ENCODE measurements at places on chromosomes 2 and 18.
A peak's percentile ranks its signal among the peaks of the same experiment; 100 is the strongest.

GRCh38 chr2:216206821-216207220 lies 97.7 kb downstream of the XRCC5 start:
- no peak for DNase-seq

GRCh38 chr18:27181726-27182125 lies 3.4 kb downstream of the CHST9 start:
- no peak for DNase-seq

GRCh38 chr2:14535156-14535555 lies 97.4 kb upstream of the LRATD1 start:
- DNase-seq: no peak

- no peak for DNase-seq
Measured at GRCh38 chr2:227439214-227439613, 32.7 kb upstream of the AGFG1 start.

DNA sequence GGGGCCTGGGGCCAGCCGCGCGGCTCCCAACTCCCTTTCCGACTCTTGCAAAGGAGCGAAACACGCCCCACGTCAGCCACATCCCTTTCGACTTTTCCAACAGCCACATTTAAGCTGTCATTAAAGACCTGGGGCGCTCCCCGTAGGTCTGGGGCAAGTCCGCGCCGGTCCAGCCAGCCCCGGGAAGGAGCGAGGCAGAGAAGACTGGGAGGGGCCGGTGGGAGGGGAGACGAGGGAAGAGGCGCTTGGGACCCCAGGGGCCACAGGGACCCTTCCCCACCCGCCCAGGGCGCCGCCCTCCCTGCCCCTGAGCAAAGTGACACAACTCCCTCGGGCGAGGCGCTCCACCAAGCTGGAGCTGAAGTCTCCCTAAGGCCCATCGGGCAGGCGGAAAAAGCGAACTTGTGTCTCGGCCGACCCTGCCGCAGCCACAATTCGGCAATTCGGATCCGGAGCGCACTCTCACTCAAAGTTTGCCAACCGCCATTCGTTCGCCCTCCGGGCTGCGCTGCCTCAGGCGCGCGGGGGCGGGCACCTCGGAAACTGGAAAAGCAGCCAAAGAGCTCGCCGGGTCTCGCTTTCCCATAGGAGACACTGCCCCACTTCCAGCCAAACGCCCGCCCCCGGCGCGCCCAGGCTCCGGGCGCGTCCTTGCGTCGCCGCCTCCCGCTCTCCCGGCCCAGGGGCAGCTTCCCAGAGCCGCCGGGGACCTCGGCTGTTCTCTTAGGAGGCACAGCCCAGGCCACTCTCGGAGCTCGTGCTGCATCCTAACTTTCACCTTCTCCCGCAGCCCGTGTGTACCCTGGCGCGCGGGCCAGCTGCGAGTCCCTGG lies 1.1 kb upstream of the KCTD1 start:
- DNase-seq: peak; percentile 27

DNA sequence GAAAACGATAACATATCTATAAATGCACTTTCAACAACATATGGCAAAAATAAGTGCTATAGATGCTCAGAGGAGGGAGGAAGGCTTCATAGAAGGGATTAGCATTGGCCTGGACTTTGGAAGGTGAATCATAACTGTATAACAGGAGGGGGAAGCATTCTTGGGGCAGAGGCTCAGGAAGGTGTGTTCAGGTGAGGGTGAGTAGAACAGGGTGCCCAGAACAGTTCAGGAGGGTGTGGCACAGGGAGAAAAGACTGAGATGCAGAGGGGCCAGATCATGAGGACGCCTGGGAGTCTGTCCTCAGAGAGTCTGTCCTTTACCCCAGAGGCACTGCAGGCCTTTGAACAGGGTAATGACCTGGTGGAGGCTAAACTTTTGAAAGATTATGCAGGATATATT lies 29.3 kb upstream of the MEP1B start:
- DNase-seq: no peak

DNA sequence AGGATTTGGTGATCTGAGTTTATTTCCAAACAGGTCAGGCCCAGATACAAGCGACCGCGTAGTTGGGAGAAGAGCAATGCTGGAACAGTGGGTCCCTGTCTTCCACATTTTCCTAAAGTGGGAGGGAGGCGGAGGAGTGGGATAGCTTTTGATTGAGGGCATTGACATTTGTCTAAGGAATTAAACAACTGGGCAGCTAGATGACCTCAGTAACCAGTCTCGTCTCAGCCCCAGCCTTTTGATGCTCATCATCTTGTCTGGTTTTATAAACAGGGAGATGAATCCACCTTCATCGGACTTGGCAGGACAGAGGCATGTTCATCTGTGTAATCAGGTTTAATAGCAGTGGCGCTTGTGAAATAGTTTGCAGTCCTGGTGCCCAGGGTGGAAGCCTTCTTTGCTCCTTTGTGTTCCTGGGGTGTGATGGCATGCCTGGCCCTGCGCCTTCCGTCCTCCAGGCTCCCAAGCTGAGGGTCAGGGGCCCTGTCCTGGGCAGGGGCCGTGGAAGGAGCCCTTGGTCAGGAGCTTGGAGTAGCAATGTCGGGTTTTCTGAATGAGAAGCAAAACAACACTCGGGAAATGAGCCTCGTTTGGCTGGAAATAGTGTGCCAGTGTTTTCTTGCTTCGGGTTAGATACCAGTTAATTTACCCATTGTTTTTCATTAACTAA lies 193.8 kb downstream of the FAM210A start:
- no peak for DNase-seq

- DNase-seq: no peak
Measured at GRCh38 chr2:152421521-152422370, 86.8 kb downstream of the FMNL2 start.

- no peak for DNase-seq
Measured at GRCh38 chr2:131143803-131144202, 38.7 kb downstream of the PLEKHB2 start.

DNA sequence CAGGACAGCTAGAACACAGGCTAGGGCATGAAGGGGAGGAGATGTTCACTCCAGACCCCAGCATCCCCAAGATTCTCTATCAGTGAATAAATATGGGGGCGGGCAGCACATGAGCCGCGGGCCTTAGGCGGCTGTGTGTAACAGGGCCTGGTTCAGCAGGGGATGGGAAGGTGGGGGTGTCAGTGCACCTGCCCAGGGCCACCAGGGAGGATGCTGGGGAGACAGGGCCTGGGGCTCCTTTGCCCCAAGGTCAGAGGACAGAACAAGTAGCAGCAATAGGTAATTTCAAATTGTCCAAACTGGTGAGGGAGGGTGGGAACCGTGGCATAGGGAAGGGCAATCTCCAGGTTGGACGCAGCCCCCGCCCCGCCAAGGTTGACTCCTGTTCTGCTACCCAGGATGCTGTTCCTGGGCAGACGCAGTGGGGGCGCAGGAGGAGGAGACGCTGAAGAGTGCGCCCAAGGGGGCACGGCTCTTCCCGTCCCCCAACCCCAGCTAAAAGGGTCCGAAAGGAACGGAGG lies 16.2 kb downstream of the CYP26B1 start:
- DNase-seq: no peak

Data from activated CD4-positive, alpha-beta T cell treated with anti-CD3 and anti-CD28 coated beads, Interleukin-2, amount 50 U/mL, for 48 hours (primary cell).